Stimulated activated CD8-positive, alpha-beta memory T cell treated with anti-CD3 and anti-CD28 coated beads, Interleukin-15, amount 100 ng/mL, for 4 hours (primary cell): ENCODE measurements at places on chromosomes 5 and 9.

DNA sequence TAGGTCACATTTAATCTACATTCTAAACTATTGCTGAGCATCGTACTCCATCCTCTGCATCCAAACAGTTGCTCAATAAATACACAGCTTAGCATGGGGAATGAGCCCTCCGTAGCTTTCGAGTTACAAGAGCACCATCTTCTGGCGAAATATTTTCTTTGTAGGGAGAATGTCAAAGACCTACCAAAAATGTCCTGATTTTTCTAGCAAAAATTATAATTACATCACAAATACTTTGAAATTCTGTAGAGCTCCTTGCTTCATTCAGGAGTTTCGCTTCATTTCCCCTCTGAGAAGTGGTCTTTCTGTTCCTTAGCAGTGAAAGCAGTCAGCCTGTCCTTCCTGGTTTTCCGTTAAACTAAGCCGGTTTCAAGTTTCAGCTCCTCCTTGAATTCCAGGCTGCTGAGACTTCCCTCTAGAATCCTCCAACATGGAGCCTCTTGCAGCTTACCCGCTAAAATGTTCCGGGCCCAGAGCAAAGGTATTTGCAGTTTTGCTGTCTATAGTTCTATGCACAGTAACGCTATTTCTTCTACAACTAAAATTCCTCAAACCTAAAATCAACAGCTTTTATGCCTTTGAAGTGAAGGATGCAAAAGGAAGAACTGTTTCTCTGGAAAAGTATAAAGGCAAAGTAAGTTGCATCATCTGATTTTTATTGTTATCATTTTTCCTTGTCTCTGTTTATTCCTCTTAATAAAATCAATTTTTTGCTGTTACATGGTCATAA is at the start of gene GPX8:
GPX8 (plus strand) TSS at position 409 of the 730 bp plus-strand sequence; CDS start at position 431, 22 bp downstream.
- no peak for DNase-seq

DNA sequence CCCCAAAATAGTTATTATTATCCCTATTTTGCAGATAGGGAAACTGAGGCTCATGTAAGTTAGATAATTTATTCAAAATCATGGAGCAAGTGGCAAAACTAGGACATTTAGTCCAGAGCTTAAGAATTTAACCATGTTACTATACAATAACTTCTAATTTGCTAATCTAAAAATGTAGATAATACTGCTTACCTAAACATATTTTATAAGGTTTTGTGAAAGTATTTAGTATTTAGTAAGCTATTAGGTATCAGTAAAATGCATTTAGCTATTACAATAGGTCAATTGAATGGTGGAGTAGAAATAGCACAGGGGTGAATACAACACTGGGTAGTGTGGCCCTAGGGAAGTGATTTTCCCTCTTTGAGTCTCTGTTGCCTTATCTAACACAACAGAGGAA is 648.3 kb downstream of the KIF4B start:
- DNase-seq = no peak

- DNase-seq = no peak
Measured at GRCh38 chr9:125538092-125538473, 168.9 kb downstream of the MAPKAP1 start.

- no peak for DNase-seq
Measured at GRCh38 chr9:114224247-114224610, 68.9 kb downstream of the COL27A1 start.
